ENCODE measurements at places on chromosomes 2 and 18.

- DNase-seq: no peak
Observed at GRCh38 chr18:58496937-58497336, 132.0 kb downstream of the ALPK2 start.

DNA sequence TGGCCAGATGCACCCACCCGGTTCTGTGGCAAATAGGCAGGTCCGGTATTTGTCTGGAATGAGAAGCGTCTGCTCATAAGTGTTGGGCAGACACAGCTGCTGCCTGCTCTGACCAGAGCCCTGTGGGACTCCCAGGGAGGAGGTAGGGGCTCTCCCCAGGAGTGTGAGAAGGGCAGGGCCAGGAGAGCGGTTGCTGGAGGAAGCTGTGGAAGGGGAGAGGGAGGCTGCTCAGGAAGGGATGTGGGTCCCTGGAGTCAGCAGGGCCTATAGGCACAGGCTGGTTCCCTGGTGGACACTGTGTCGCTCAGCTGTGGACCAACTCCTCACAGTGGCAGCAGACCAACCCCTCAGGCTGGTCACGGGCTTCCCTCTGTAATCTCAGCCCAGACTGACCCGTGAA is 109.2 kb downstream of the DYSF start:
- no peak for DNase-seq

DNA sequence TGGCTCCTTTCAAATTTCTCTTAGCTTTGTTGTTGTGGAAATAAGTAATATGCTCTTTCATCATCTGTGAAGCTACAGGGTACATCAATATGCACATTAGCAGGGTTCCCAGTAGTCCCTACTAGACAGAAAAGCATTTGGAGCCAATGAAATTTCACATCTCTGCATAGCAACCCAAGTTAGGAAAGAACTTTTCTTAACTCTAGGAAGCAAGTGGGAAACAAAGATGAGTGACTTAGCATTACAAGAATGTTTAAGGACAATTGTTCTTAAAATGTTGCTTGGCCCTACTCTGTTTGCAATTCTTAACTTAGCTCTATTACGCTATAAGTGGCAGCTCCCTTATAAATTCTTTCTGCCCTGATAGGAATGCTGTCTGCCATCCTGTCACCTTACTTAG is 39.6 kb downstream of the ZEB2 start:
- no peak for DNase-seq

DNA sequence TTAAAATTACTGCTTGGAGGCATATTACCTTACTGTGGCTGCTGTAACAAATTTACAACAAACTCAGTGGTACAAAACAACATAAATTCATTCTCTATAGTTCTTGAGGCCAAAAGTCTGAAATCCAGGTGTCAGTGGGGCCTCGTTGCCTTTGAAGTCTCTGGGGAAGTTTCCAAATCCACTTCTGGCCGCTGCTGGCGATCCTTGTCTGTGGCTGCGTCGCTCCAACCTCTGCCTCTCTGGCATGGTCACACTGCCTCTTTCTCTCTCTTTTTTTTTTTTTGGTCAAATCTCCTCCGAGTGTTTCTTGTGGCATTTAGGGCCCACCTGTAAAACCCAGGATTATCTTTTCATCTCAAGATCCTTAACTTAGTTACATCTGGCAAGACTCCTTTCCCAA is 182.8 kb downstream of the ST6GAL2 start:
- no peak for DNase-seq

- DNase-seq: no peak
Observed at GRCh38 chr2:218832520-218832919, 917 bp upstream of the PRKAG3 start.

DNA sequence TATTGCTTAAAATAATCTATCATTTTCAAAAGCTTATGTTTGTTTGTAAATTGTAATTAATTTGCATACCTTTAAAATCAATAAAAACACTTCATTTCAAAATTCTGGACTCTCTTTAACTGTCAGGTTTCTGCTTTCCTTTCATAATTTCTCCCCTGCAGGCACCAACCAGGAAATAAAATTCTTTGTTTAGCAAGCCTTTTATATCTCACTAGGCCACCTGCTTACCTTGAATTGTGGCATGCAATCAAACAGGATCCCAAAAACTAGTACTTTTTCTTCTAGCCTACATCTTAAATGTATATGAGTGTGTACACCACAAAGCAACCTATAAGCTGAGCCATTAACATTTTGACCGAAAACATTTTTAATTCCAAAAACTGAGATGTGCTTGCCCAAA is 233.1 kb downstream of the NR4A2 start:
- no peak for DNase-seq

- DNase-seq: no peak
Observed at GRCh38 chr2:30652271-30652915, 154.9 kb downstream of the CAPN13 start.

DNA sequence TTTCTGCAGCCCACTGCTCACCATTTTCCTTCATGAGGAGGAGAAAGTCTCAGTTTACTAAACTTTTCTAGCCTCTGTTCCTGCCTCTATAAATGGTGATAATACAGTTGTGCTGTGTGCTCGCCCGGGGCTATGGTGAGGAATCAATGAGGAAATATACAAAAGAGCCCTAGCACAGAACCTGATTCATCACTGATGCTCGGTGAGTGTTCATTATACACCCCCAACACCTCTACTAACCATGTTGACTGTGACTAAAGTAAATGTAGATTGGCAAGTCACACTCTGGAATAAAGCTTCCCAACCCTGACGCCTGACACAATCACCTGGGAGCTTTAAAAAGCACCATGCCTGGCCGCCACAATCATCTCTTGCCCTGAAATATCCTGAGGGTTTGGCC is 118.8 kb upstream of the CYP1B1 start:
- no peak for DNase-seq

GRCh38 chr2:9092383-9093282 is 89.1 kb upstream of the MBOAT2 start:
- DNase-seq: no peak

- DNase-seq: no peak
Observed at GRCh38 chr18:31079973-31080372, 22.2 kb downstream of the DSC2 start.

- no peak for DNase-seq
Observed at GRCh38 chr2:28543316-28544035, 47.6 kb downstream of the PLB1 start.

DNA sequence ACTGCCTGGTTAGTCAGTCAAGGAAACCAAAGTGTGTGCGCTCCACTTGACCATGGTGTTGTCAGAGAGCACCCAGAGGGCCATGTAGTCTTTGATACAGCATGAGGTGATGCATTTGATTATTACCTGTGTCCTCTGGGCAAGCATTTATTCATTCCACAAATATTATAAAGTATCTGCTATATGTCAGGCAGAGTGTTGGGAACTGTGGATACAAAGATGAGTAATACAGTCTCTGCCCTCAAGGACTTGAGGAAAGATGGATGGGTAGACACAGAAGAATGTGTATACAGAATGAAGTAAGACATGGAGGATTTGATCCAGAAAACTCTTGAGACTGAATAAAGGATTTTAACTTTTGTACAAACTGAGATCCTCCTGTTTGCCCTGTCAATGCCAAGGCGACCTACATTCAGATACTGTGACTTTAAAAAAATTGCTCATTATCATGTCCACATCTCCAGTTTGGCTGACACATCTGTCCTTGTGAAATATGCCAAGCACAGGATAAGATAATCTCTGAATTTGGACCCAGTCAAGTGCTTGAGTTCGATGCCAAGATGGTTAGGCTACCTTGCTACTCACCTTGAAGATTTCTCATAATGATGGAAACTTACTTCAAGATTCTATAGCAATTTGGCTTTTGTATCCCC is 50.8 kb downstream of the ACYP2 start:
- DNase-seq: no peak

DNA sequence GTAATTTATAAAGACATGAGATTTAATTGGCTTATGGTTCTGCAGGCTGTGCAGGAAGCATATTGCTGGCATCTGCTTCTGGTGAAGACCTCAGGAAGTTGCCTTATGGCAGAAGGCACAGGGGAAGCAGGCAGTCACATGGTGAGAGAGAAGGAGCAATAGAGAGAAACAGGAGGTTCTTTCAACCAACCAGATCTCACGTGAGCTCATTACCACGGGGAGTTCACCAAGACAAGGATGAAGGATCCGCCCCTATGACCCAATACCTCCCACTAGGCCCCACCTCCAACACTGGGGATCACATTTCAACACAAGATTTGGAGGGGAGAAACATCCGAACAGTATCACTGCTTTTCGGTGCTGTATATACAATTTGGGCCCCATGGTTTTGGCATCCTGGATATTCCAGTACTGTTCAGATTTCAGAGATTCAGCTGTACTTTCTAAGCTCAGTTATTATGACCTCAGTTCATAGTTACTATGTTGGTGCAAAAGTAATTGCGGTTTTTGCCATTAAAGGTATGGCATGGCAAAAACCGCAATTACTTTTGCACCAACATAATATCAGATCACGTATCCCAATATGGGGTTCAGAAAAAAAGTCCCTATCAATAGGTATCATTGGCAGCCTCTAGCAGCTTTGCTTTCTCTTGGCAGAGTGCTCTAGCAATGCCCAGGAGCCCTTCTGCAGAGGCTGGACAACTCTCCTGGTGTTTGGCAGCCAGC is 189.6 kb upstream of the SIX3 start:
- no peak for DNase-seq

DNA sequence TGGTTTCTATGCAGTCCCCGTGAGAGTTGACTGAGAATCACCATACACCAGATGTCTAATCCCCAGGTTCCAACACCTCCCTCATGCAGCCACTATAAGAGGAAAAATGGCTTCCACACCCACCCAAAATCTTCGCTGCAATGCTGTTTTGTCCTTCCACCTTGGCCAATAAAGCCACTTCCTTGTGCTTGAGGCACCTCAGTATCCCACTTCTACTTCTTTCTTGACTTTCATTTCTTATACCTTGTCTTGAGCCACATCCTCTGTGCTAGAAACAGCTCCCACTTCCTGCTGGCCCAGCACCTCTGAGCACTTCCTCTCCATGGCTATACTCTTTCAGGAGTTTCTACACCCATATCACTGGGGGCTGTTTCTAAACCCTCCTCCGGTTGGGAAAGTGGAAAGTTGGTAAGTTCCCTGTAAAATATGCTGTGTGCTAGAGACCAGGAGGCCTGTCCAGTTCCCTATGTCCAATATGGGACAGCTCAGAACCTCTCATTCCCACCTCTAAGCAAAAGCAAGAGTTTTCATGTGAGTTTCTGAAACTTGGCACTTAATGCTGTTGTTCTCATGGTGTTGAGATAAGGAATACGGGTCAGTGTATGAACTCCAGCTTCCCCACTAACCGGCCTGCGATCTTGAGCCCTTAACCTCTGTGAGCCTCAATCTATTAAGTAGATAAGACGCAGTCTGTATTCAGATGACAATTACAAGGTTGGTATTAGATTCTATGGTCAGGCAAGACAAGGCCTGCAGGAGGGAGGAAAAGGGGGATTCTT is 209.1 kb upstream of the ID2 start:
- DNase-seq: peak; percentile 74

GRCh38 chr2:234495251-234496054 is 1.4 kb downstream of the ARL4C start:
- no peak for DNase-seq

DNA sequence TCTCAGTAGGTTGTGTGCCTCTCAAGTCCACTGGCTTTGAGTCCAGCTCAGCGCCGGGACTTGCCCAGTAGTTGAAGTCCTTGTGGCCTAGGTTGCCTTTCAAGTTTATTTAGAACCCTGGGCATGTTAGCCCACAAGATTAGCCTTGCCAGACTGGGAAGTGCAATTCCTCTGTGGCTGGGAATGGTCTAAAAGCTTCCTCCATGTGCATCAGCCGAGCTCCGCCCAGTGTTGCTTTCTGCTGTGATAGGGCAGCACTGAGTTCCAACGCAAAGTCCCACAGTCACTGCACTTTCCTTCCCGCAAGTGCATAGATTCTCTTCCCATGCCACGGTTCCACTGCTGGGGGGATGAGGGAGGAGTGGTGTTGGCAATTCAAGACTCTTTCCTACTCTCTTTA is 308.9 kb upstream of the THUMPD2 start:
- DNase-seq: no peak

GRCh38 chr18:21063011-21063410 is 48.6 kb downstream of the ROCK1 start:
- no peak for DNase-seq
